Forelimb muscle (tissue), 1 donor: ENCODE measurements at places on chromosomes 2 and 18.

- no peak for DNase-seq
Measured at GRCh38 chr2:9484533-9484932, 10.2 kb downstream of the IAH1 start.

DNA sequence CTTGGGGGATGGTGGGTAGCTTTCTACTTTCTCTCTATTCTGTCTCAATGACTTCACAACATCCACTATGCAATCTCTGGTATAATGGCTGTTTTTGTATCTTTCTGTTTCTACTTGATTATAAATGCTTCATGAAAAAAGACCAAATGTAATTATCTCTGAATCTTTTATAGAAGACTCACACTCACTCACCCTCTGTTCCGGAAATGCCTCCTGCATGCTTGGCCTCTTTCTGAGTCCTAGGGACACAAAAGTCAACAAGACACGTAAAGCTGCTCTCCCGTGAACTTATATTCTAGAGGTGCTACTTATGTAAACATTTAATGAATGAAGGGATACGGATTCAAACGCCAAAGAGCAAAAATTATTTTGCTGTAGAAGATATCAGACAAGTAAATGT, 502.2 kb upstream of the SOX11 start:
- no peak for DNase-seq

- DNase-seq, result no peak
Measured at GRCh38 chr18:34115409-34116081, 109.2 kb downstream of the NOL4 start.

- peak; percentile 45 for DNase-seq
Measured at GRCh38 chr2:290090-290722, 2.3 kb upstream of the ALKAL2 start.

DNA sequence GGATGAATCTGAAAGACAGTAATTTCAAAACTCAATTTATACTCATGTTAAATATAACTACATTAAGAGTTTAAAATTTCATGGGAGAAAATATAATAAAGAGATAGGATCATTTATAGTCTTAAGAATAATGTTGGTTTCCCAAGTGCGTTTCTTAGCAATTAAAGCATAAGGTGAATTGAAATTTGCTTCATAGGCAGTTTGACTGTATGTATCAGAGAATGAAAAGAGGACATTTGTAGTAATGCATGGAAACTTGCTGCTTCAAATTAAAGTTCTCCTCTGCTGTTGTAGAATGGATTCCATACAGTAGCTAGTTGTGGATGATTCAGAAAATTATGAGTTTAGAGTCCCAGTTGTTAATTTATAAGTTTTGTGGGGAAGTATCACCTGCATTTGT, 68.1 kb downstream of the NUP35 start:
- DNase-seq, result no peak

- no peak for DNase-seq
Measured at GRCh38 chr2:128234613-128235012, 84.1 kb downstream of the HS6ST1 start.

- DNase-seq, result no peak
Measured at GRCh38 chr2:138028538-138028937, 64.3 kb downstream of the HNMT start.

- DNase-seq, result no peak
Measured at GRCh38 chr2:147204102-147204501, 640.7 kb upstream of the ACVR2A start.

DNA sequence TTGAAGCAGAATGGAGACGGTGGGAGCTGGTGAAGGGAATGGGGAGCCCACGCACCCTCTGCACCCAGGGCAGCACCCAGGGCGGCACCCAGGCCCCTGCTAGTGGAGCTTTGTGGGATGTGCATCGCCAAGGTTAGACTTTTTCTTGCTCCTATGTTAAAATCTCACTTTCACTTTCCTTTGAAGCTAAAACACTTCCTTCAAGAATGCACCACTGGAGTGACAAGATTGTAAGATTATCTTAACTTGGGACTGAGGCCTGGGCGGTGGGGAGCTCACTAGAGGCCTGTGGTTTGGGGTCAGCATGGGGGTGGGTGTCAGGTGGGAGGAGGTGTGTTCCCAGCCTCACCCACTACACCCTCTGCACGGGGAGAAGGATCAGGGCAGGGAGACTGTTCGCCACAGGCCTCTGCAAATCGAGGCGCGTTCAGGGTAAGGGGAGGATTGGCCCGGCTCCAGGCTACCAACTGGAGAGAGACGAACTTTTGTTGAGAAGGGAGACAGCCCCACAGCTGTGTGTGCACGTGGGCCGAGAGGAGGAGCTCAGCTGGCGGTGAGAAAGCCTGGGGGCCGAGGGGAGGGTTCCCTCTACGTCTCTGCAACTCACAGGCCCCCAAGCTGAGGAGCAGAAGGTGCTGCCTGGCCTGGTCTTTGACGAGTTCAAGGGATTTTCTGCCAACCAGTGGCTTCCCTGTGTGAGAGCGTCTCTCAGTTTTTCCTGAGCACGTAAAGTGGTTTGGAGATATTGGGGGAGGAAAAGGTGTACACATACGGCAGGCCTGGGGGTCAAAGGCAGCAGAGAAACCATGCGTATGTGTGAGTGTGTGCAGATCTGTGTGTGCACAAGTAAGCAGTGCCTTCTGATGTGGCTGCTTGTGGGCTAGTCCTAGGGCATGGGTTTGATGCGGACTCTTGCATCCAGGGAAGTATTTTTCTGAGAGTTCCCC, 147.7 kb downstream of the KLHL29 start:
- no peak for DNase-seq

DNA sequence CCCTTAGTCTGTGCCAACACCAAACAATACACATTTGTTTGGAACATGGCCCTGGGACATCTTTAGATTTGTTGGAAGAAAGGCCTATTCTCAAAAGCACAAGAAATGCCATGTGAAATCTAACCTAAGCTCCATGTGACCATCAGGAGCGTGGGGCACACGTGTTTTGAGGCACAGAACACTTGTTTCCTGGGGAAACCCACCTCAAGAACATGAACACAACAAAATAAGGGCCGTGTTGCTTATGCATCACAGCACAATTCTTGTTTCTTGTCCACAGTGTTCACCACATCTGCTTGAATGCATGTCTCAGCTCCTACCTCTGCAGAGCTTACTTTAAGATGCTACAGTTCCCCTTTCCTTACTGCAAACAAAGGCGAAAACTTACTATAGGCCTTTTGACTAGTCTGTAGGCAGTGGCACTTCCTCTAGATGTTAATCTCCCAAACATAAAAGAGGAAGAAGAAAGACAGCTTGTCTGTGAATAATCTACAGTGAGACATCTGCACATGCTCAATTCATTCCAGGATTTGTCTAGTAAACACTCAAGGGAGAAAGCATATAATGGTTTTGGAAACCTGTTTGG, 165.0 kb downstream of the ANKRD44 start:
- DNase-seq, result no peak

DNA sequence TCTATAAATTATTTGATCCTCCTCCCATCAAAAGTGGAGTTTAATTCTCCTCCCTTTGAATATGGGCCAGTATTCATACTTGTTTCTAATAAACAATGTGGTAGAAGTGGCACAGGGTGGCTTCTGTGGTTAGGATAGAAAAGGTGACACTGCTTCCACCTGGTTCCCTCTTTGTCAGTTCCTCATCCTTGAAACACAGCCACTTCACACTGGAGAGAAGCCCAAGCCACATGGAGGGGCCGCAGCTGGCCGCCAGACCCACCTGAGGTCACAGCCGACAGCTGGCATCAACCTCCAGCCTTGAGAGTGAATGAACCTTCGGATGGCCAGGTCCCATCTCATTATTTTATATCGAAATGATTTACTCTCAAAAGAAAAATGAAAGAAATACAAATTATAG, 27.5 kb upstream of the SLC66A3 start:
- no peak for DNase-seq

- no peak for DNase-seq
Measured at GRCh38 chr2:77101796-77102452, 420.3 kb downstream of the LRRTM4 start.

GRCh38 chr2:211159972-211160371, 603.6 kb downstream of the CPS1 start:
- no peak for DNase-seq

GRCh38 chr2:36615222-36615621, 17.3 kb upstream of the FEZ2 start:
- DNase-seq, result no peak

GRCh38 chr2:31324016-31324633, 90.2 kb downstream of the EHD3 start:
- DNase-seq, result no peak

DNA sequence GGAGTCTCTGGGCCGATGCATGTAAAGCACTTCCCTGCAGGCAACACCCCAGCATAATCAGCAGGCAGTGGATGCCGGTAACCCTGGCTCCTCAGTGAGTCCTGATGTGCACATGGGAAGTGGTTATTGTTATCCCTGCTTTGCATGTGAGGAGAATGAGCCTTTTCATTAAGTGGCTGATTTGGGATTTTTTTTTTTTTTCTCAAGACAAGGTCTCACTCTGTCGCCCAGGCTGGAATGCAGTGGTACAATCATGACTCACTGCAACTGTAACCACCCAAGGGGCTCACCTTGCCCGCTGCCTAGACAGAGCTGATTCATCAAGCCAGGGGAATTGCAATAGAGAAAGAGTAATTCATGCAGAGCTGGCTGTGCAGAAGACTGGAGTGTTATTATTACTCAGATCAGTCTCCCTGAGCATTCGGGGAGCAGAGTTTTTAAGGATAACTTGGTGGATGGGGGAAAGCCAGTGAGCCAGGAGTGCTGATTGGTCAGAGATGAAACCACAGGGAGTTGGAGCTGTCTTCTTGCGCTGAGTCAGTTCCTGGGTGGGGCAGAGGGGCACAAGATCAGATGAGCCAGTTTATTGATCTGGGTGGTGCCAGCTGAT, 95.4 kb downstream of the SOCS6 start:
- DNase-seq, result no peak

GRCh38 chr2:193679847-193680246, 1485.1 kb upstream of the TMEFF2 start:
- no peak for DNase-seq

DNA sequence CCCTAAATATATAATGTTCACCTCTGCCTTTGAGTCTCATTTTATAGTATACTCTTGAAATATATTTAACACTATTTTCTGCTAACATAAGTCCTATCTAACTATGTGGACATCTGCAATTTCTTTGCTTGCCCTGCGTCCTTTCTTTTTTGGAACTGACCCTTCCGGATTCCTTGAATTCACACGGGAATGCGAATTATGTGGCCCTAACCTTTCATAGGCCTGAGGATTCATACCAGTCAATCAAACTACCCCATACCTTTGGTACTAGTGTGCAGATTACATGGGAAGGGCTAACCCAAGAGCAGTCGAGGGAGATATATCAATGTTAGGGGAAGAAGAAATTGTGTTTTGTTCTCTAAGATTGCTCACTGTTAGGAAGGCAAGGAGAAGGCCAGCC, 56.4 kb downstream of the NRXN1 start:
- DNase-seq, result no peak

- no peak for DNase-seq
Measured at GRCh38 chr18:74862094-74862493, 264.4 kb downstream of the ZNF407 start.

DNA sequence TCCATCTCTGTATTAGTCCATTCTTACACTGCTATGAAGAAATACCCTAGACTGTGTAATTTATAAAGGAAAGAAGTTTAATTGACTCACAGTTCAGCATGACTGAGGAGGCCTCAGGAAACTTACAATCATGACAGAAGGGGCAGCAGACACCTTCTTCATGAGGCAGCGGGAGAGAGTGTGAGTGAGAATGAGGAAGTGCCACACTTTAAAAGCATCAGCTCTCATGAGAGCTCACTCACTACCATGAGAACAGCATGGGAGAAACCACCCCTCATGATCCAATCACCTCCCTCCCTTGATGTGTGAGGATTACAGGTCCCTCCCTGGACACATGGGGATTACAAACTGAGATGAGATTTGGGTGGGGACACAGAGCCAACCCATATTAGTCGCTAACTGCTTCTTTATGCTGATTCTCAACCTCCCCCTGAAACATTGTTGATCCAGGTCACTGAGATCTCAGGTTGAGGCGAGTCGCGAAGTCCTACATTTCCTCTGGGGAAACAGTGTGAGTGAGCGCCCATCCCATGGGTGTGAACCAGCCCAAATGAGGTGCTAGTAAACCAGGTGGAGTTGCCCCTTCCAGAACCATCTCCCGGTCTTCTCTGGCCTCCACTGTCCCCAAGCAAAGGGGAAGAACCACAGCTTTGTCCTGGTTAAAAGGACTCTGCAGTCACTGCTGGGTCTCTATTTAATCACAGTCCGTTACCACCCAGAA, 123.8 kb downstream of the CAPN13 start:
- no peak for DNase-seq

- no peak for DNase-seq
Measured at GRCh38 chr2:226963528-226963927, 127.7 kb downstream of the RHBDD1 start.

GRCh38 chr2:190344276-190344827, 963 bp downstream of the INPP1 start:
- DNase-seq, result no peak

DNA sequence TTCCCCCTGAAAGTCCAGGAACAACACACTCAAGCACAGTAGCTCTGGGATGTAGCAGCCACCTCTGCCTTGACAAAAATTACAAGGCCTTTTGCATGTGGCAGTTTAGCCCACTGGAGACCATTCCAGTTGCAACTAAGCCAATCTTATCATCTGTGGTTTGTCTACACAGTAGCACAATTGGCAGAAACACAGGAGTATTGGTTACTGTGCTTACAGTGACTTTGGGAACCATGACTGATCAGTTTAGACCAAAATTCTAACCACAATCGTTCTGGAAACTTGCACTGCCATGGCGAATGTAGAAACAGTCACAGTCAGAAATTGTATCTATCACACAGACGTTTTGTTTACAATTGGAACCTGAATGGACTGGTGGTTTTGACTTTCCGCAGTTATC, 403.7 kb upstream of the MEIS1 start:
- DNase-seq, result no peak

DNA sequence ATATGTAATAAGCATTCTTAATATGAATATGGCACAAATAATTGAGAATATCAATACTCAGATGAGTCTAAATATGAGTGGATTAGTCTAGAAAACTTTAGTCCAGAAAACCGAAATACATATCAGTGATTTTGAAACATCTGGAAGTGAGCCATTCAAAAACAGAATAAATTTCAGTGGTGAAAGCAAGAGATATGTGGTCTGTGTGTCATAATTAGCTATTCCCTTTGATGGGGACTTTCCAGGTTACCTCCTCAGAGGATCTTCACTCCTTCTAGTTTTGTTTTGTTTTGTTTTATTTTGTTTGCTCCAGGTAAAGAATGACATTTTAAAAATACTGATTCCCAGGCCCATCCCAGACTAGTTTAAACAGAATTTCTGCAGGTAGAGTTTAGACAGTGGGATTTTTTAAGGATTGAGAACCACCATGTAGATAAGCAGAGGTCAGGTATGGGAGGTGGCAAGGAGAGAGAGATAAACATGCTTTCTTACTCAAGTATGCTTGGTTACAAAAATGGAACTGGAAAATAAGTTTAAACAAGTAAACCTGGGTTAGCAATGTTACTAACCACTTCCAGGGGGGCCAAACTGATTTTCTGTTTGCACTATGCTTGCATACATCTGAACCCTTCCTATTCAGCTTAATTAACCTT, 70.7 kb downstream of the NABP1 start:
- no peak for DNase-seq

GRCh38 chr2:121128741-121129659, 156.0 kb downstream of the TFCP2L1 start:
- no peak for DNase-seq

- no peak for DNase-seq
Measured at GRCh38 chr2:86633155-86633651, 9.5 kb upstream of the RNF103 start.
